Left cardiac atrium (tissue), 4 donors: ENCODE measurements at places on chromosomes 7 and 10. TPM values are rescaled to one million over a fixed set of nuclear protein-coding genes. Genes with fewer than 3 reads are reported as not detected.

The TFPI2 gene
- total RNA-seq: 3.6 TPM

The SYT15B gene
- 1.6 TPM for total RNA-seq

The STEAP4 gene
- 53.3 TPM for total RNA-seq

The IDI2 gene
- total RNA-seq: not detected

The AMPH gene
- total RNA-seq: 5.0 TPM

The LEP gene
- total RNA-seq: 37.1 TPM

The HILPDA gene
- total RNA-seq: 9.7 TPM

The SPDYE2B gene
- not detected for total RNA-seq

The SPDYE8 gene
- not detected for total RNA-seq

The ABI1 gene
- total RNA-seq: 26.7 TPM

The ZP3 gene
- 0.76 TPM for total RNA-seq

The OPN4 gene
- 0.18 TPM for total RNA-seq

The H2BK1 gene
- total RNA-seq: not detected

The ORC5 gene
- 10.0 TPM for total RNA-seq

The PIP4K2A gene
- total RNA-seq: 21.1 TPM

The TBX20 gene
- total RNA-seq: 109 TPM

The MLLT10 gene
- total RNA-seq: 26.1 TPM

The CYP3A7 gene
- not detected for total RNA-seq

The TAS2R4 gene
- total RNA-seq: 0.26 TPM

The GIMAP6 gene
- total RNA-seq: 35.4 TPM

The OR2A42 gene
- 0.10 TPM for total RNA-seq

The NUTM2E gene
- total RNA-seq: not detected

The UNCX gene
- total RNA-seq: not detected

The CTTNBP2 gene
- 4.3 TPM for total RNA-seq

The CAMK1D gene
- 23.8 TPM for total RNA-seq

The HPS1 gene
- total RNA-seq: 28.7 TPM

The HOXA10 gene
- 0.10 TPM for total RNA-seq

The HECW1 gene
- total RNA-seq: not detected

The CPED1 gene
- 19.2 TPM for total RNA-seq

The NEUROG3 gene
- total RNA-seq: 0.27 TPM

The CPN1 gene
- total RNA-seq: not detected

The FZD1 gene
- 14.5 TPM for total RNA-seq

The LIPN gene
- total RNA-seq: not detected

The KLF14 gene
- total RNA-seq: not detected

The BTBD16 gene
- total RNA-seq: not detected

The LIMK1 gene
- 11.6 TPM for total RNA-seq

The CLDN4 gene
- total RNA-seq: 0.71 TPM

The CNPY1 gene
- not detected for total RNA-seq

The SUN3 gene
- total RNA-seq: not detected

The ASIC3 gene
- 4.0 TPM for total RNA-seq

The TAS2R5 gene
- total RNA-seq: 0.58 TPM

The NUTM2A gene
- total RNA-seq: 1.9 TPM

The DHX32 gene
- total RNA-seq: 39.7 TPM

The CHST3 gene
- 40.0 TPM for total RNA-seq

The TAS2R40 gene
- not detected for total RNA-seq

The FAM3C gene
- total RNA-seq: 68.4 TPM

The STEAP2 gene
- 28.2 TPM for total RNA-seq

The ADCY1 gene
- 7.4 TPM for total RNA-seq

The SEPTIN14 gene
- total RNA-seq: not detected

The ACSL5 gene
- 10.5 TPM for total RNA-seq

The CCDC172 gene
- not detected for total RNA-seq

The BMPER gene
- total RNA-seq: 3.6 TPM

The GPR15LG gene
- not detected for total RNA-seq

The MACC1 gene
- total RNA-seq: 0.16 TPM

The ADAM22 gene
- total RNA-seq: 4.3 TPM

The HTR5A gene
- not detected for total RNA-seq

The CAV1 gene
- total RNA-seq: 423 TPM
